ENCODE measurements at places on chromosomes 7 and 10.

DNA sequence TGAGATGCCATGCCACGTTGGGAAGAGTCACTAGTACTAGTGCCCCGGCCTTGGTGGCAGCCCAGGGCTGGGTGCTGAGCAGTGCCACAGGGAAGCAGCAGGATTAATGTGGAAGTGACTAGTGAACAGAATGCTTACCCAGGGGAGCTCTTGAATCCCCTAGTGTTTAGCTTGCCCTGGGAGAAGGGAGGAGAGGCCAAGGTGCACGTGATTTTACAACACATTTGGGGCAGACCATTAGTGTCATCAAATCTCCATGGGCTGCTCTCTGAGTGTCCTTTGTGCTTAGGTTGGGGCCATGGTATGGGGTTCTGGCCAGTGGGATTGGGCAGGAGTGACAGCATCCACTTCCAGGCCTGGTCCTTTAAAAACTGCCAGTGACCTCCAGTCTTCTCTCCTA is 37.5 kb downstream of the ARHGAP22 start:
- no peak for DNase-seq

- DNase-seq = no peak
Measured at GRCh38 chr7:158700008-158700407, 4.6 kb downstream of the NCAPG2 start.

DNA sequence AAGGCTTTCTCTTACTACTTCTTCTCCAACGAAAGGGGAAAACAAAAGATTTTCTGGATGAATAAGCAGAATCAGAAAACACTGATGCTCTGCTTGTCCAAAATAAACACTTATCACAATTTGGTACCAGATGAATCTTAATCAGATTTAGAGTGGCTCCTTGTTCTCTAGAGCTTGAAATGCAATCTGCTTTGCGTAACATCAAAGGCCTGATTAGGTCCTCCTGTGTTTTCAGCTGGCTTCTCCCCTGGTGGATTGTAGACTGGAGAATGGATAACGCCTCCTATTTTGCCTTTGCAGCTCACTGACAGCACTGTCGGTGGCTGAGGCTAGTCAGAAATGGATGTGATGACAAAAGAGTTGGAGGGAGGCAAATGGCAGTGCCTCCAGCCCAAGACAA is 91.2 kb downstream of the FAM13C start:
- DNase-seq = no peak

DNA sequence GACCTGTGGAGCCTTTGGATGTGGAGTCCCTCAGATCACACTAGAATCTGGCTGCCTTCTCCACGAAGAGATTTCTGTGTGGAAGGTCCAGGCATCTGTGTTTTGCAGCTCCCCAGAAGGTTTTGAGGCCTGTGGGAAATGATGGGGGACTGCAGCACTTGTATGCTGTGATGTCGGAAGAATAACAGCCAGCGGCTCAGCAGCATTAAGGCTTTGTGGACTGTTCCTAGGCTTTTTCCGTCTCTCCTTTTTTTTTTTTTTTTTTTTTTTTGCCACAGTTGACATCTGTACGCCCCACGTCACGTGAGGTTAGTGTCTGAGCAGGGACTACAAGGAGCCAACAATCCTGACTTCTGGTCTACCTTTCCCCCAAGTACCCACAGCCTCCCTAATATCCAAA is 181.3 kb downstream of the PFKFB3 start:
- no peak for DNase-seq

- DNase-seq = no peak
Measured at GRCh38 chr7:30929686-30930085, 18.0 kb downstream of the AQP1 start.

GRCh38 chr7:66145400-66146104 is 30.9 kb downstream of the CRCP start:
- DNase-seq = no peak

DNA sequence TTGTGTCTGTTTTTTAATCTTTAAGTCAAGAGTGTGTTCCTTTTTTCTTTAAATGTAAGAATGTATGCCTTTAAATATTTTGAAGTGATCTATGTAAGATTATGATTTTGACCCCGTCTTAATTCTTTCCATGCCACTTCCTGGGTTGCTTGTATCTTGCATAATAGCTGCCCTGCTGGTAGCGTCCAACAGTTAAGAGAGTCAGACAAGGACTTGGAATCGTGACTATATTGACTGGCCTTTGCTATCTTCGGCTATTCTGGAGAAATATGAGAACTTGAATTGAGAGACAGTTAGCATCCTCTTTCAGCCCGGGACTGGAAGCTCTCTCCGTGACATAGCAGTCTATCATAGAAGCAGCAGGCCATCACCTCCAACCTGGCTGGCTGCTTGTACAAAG is 13.0 kb downstream of the NRP1 start:
- no peak for DNase-seq

GRCh38 chr7:43166686-43167085 is 54.2 kb downstream of the HECW1 start:
- DNase-seq = no peak

- DNase-seq = no peak
Measured at GRCh38 chr7:92058040-92058439, 76.2 kb downstream of the CYP51A1 start.

GRCh38 chr7:23476286-23477156 is 6.2 kb upstream of the IGF2BP3 start:
- no peak for DNase-seq

- no peak for DNase-seq
Measured at GRCh38 chr7:142797391-142798377, 26.9 kb downstream of the PRSS2 start.

GRCh38 chr7:143237366-143237765 is 15.5 kb downstream of the TAS2R40 start:
- DNase-seq = no peak

DNA sequence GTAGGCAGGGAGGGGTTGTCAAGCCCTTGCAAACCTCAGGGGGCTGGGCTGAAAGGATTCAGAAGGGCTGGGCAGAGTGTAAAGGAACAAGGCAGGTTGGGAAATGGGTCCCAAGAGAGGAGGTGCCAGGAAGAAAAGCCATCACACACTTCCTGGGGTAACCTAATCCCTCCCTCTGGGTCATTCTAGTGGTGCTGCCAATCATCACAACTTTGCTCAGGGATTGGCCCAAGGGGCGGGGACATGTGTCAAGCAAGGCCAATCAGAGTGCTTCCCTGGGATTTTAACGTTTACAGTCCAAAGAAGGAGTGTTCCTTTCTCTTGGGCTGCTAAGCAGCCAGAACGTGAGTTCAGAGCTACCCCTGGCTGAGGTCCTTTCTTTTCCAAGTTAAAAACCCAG is 57.1 kb upstream of the NPTX2 start:
- DNase-seq = no peak

GRCh38 chr10:113234481-113234880 is 284.4 kb downstream of the TCF7L2 start:
- DNase-seq = no peak

DNA sequence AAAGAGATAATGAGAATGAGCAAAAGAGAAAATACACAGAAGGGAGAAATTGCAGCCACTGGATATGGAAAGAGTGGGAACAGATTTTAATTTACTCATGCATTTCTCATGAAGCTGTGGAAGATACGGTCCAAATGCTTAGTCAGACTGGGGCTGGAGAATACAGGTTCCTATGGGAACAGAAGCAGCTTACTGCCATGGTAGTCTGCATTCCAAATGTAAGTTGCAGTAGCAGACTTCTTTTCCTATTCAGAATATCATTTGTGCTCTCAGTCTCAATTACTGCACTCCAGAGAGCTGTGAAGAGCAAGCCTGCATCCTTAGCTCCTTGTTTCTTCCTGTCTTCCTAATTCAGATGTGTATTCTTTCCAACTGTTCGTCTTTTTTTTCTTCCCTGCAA is 190.8 kb upstream of the TMEM196 start:
- no peak for DNase-seq

DNA sequence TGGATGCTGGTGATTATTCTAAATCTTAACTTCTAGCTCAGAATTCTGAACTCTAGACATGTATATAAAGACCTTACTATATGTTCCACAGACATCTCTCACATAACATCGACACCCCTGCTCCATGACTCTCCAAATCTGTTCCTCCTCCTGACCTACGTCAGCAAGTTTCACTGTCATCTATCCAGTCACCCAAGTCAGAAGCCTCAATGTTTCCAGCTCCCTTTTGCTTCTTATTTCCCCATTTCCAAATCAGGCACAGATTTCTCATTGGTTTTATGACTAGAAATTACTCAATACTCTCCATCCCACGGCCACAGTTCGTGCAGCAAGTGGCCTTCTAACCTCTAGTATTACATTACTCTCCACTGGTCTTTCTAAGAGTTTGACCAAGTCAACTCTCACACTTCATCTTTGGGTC is 28.5 kb downstream of the EPC1 start:
- DNase-seq = no peak

DNA sequence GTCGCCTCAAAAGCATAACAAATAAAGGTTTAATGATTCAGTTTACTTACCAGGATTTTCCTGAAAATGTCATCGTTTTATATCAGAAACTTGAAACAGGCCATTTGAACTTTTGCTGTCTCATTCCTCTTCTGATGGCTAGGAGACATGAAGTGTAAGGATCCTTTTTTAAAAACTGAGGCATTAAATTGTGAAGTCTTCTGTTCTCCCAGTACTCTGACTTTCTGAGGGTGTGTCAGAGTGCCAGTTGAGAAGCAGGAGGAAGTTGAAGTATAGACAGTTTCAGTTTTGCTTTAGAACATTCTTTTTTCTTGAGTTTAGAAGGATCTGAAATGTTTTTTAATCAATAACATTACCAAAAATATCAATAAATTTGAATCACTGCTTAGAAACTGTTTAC is at the start of gene SAMD9L:
Gene SAMD9L (minus strand): TSS at position 242 of the 400 bp plus-strand sequence. CDS start 12,414 bp downstream, outside the sequence.
- no peak for DNase-seq

- no peak for DNase-seq
Measured at GRCh38 chr7:122403113-122403512, 98.6 kb upstream of the FEZF1 start.

- no peak for DNase-seq
Measured at GRCh38 chr7:79620291-79620690, 166.8 kb upstream of the MAGI2 start.

- DNase-seq = peak; percentile 29
Measured at GRCh38 chr7:43954524-43955228, 28.4 kb downstream of the UBE2D4 start.

DNA sequence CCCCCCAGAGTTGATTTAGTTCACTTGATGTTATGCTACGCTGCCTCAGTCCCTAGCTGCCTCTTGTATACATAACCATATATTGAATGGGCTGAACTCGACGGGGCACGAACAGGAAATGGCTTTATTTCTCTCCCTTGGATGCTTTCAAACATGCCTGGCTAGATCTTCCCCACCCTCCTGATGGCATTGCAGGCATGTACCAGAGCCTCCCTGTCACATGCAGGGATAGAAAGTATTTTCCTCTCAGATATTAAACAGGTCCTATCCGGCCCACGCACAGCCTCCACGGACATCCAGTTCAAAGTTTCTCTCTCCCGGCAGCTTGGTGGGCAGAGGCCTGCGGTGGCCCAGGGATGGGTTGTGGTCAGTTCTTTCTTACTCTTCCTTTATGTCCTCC is 422.1 kb downstream of the RPS24 start:
- no peak for DNase-seq

DNA sequence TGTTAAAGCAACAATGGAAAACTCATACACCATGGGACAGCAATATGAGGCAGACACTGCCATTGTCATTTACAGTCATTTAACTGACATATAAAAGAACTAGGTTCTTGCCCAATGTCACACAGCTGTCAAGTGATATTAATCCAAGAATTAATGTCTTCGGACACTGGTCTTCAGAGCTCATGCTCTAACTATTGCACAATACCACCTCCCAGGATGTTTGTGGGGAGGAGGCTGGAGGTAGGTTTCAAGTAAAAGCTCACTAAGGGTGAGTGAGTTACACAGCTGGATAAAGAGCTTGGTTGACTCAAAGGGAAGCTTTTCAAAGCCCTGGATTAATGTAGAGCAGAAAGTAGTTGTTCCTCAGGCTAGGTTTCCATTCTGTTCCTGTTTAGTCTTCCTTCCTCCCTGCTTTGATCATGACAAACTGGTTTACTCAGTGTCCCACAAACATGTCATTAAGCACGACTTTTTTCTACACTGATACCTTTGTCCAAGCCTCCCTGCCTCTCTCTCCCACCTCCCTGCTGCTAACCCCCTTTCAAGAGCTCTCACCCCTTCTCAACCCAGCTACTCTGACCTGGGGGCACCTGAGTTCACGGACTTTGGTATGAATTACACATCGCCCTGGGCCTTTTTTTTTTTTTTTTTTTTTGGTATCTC is 987 bp upstream of the EXOC6 start:
- DNase-seq = no peak

GRCh38 chr7:151339651-151340382 is 1.8 kb upstream of the NUB1 start:
- no peak for DNase-seq
